ENCODE measurements at places on chromosomes 12 and 14. TPM values are rescaled to one million over a fixed set of nuclear protein-coding genes. Genes with fewer than 3 reads are reported as not detected.

The BATF gene
- polyA plus RNA-seq, result 1.6 TPM

The ANO4 gene
- polyA plus RNA-seq, result 0.82 TPM

The CNIH1 gene
- polyA plus RNA-seq, result 78.3 TPM

- DNase-seq, result no peak
Measured at GRCh38 chr12:54411391-54412241, 7.5 kb downstream of the ITGA5 start.

DNA sequence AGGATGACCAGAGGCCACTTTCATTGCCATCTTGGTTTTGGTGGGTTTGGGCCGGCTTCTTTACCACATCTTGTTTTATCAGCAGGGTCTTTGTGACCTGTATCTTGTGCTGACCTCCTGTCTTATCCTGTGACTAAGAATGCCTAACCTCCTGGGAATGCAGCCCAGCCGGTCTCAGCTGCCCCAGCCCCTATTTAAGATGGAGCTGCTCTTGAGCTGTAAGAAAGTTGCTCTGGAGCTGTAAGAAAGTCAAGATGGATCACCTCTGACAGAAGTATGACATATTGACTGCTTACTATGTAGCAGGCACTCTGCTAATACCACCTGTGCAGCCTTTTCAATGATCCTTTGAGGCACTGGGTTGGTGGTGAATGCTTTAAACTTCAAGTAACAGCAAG, 52.1 kb downstream of the RIN3 start:
- no peak for DNase-seq

DNA sequence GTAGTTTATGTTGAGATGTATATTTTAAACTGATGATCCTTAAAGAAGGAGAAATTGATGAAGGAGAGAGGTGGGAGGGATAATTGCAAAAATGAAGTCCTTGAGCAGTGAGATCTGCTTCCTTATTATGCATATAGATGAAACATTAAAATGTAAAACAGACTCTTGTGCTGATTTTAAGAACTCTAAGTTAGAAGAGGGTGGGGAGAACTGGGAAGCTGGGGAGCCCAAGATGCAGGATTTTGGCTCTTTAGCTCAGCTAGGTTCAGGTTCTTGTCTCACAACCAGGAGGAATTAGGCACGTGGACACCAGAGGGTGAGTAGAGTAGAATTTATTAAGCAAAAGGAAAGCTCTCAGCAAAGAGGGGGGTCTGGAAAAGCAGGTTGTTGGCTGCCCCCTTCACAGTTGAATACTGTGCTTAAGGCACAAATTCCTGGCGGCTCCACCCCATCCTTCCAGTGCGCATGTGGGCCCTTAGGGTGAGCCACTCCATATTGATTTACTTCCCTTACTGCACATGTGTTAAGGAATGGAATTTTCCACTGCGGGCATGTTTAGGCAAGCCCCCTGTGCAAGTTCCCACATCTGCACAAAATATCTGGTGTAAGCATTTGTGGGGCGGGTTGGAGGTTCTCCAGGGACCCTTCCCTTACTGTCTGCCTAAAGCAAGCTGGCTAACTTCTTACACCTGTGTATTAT, 141.9 kb downstream of the BICD1 start:
- DNase-seq, result no peak

DNA sequence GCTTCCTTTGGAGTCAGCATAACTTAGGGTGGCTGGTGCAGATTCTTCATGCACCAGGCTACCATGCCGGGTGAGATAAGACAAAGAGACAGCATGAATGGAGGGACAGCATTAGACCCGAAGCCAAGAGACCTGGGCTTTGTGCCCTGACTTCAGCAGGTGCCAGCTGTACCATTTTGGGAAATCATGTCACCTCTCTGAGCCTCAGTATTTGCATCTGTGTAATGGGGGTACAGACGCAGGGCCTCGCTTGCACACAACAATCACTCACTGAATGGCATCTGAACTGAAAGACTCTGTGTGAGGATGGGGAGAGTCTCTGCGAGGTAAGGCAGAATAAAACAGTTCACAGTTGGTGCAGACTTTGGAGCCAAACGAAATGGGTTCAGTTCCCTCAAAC, 1053.7 kb downstream of the VRK1 start:
- no peak for DNase-seq

GRCh38 chr12:80107221-80107620, 7.9 kb downstream of the OTOGL start:
- no peak for DNase-seq
